ENCODE measurements at places on chromosomes 12 and 14.

DNA sequence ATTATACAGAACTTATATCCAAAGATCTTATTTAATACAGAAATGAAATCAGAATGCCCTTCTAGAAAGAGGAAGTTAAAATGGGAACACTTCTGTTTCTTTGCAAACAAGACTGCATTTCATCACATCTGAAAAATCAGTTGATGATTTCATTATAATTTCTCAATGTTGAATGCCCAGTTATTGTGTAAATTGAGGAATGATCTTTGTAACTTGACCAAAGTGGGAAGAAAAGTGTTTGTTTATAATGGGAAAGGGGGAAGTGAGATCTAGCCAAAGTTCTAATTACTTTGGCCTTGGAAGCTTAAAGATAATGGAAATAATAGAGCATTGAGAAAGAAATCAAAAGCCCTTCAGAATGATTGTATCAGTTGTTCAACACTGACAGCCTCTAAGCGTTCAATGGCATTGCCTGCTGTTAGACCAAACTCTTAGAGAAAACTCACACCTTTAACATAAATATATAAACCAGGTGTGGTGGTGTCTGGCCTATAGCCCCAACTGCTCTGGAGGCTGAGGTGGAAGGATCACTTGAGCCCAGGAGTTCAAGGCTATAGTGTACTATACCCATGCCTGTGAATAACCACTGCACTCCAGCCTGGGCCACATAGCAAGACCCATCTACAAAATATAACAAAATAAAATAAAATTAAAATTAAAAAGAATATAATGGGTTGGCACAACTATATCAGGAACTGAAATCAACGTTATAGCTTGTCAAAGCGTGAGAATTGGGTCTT lies 9.9 kb upstream of the LYZ start:
- DNase-seq: no peak

- no peak for DNase-seq
Measured at GRCh38 chr14:51260225-51260624, 20.2 kb downstream of the TMX1 start.

DNA sequence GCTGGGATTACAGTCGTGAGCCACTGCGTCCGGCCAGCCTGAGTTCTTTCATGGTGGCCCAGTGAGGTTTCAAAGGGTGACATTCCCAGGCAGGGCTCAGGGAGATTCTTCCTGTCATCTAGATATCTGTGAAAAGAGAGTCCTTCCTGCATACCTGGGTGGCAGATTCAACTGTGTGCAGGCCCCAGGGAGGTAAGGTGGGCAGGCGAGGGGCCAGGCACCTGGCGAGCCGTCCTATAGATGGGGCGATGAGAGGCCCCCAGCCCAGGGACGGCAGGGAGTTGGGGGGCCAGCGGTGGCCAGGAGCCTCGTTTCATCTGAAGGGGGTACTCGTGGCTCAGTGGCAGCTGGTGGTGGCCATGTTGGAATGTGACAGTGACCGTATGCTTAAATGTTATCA lies 7.1 kb upstream of the EP400 start:
- DNase-seq: no peak

DNA sequence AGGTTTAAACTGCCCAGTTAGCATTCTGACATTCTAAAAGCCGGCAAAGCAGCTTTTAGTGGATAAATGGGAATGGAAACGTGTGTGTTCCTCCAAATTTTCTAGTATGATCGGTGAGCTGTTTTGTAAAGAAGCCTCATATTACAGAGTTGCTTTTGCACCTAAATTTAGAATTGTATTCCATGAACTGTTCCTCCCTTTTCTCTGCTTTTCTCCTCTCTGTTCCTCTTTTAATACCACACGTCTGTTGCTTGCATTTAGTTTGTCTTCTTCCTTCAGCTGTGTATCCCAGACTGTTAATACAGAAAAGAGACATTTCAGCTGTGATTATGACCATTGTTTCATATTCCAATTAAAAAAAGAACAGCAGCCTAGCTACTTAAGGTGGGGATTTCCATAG lies 10.7 kb downstream of the DYRK2 start:
- DNase-seq: no peak

DNA sequence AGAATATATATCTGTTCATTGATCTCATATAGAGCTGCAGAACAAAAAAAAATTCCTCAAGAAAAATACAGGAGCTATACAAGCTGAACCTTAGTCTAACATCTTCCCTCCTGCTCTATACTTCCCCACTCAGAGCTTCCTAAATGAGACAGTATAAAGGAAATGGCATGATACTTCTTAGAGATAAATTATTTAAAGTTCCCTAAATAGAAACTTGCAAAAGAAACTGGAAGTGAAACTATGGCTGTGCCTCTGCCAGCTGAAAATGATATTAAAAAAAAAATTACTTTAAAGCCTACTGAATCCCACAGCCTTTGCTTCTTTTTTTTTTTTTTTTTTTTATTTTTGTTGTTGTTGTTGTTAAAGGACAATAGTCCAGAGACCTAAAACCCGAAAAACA lies 11.6 kb upstream of the NEK9 start:
- no peak for DNase-seq

Data from stimulated activated CD8-positive, alpha-beta memory T cell treated with anti-CD3 and anti-CD28 coated beads, Interleukin-7, amount 100 ng/mL, for 1 hour (primary cell).